ENCODE measurements at places on chromosomes 12 and 14. TPM values are rescaled to one million over a fixed set of nuclear protein-coding genes. Genes with fewer than 3 reads are reported as not detected.

DNA sequence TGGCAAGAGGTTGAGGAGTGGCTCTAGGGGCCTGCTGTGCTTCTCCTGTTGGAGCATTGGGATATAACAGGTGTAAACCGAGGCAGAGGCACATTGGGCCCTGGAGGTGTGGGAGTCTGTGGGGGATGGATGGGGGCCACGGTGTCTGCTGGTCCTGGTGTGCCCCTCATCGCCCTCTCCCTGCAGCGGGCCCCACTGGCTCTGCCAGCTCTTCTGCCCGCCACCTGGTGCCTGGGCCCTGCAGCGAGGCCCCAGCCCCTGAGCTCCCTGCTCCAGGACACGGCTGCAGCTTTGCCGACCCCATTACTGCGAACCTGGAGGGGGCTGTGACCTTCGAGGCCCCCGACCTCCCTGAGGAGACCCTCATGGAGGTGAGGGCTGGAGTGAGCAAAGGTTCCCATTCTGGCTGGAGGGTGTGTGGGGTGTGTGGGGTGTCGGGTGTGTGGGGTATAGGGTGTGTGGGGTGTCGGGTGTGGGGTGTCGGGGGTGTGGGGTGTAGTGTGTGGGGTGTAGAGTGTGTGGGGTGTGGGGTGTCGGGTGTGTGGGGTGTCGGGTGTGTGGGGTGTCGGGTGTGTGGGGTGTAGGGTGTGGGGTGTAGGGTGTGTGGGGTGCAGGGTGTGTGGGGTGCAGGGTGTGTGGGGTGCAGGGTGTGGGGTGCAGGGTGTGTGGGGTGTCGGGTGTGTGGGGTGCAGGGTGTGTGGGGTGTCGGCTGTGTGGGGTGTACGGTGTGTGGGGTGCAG is 10.6 kb upstream of the PUS1 start:
- no peak for DNase-seq

DNA sequence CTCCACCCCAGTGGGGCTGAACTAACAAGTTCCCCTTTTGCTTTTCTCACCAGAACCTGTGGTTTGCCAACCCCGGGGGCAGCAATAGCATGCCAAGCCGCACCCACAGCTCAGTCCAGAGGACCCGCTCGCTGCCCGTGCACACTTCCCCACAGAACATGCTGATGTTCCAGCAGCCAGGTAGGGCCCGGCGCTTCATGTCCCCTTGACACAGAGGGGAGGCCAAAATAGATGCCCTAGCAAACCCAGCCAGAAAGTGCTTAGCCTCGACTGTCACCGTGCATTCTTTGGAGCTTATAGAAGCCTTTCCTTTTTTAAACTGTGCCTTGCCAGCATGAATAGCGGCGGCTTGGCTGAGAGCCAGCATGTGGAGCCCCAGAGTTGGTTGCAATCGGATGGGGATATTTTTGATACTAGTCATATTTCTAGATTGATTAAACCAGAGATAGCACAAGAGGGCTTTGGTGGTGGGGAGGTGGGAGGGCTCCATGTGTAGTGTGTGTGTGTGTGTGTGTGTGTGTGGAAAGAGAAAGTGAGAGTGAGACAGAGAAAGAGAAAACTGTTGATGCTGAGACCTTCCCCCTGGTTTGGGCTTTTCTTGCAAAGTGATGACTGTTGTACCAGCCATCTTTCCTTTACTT is 126.1 kb downstream of the GCH1 start:
- no peak for DNase-seq

Gene SLC5A8
- total RNA-seq: 0.06 TPM

DNA sequence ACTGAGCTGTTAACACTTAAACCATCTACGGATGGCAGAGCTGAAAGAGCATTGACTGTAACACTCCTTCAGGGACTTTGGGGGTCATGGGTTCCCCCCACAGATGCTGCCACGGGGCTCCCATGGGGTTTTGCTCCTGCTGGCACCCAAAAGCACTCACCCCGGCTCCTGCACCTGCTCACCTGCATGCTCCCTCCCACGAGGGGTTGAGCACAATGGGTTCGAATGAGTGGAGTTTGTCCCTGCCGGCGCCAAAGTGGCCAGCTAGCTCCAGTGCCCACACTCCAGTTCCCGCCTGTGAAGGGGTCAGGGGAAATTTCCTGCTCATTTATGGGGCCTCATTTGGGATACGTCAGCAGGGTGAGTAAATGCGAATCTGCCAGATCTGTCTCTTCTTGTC is 40.7 kb downstream of the TNFAIP2 start:
- DNase-seq: no peak

DNA sequence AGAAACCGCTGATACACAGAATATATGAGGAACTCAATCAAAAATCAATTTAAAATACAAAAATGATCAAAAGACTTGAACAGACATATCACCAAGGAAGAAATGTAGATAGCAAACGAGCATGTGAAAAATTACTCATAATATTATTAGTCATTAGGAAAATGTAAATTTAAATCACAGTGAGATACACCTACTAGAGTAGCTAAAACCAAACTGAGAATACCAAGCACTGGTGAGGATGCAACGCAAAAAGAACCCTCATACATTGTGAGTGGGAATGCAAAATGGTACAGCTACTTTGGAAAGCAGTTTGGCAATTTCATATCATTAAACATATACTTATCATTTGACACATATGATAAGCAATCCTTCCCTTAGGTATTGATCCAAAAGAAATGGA is 101.1 kb upstream of the ST8SIA1 start:
- DNase-seq: no peak

Gene TDRD9
- 8.7 TPM for total RNA-seq

DNA sequence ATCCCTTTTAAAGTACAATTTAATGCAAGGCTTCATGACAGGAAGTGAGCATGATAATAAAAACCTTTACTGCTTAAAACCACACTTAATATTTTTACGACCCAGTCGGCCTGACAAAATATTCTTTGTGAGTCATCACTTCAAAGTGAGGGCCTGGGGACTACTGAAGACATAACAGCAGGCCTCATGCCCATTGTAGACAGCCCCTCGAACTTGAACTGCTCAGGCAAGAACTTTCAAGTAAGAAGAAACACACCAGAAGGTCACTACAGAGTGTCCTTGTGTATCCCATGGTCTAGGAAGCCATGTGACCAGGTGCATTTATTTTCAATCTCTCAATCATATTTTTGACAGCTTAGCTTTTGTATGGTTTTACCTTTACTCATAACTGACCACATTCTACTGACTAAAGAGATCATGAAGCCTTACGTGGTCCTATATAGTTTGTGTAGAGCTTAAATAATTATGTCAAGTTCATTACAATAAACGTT is 61.4 kb upstream of the MANSC4 start:
- no peak for DNase-seq

DNA sequence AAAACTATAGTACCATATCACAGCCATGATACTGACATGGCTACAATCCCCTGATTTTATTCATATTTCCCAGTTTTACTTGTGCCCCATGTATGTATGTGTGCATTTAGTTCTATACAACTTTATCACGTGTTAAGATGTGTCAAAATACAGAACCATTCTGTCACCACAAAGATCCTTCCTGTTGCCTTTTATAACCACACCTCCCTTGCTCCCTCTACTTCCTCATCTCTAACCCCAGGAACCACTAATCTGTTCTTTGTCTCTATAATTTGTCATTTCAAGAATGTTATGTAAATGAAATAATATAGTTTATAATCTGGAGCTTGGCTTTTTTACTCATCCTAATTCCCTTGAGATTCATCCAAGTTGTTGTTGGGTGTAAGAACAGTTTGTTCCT is 358.4 kb downstream of the DPF3 start:
- no peak for DNase-seq

DNA sequence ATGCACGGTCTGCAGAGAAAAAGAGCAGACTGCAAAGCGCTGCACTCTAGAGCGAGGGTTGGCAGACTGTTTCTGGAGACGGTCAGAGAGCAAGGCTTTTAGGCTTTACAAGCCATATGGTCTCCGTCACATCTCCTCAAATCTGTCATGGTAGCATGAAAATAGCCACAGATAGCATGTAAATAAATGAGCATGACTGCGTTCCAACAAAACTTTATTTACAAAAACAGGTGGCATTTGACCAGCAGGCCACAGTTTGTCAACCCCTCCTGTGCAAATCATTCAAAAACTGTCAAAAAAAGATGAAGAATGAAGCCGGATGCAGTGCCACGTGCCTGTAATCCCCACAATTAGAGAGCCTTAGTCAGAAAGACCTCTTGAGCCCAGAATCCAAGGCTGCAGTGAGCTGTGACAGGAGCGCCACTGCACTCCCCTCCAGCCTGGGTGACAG is 18.9 kb downstream of the SYNE3 start:
- DNase-seq: no peak

Gene MIP
- not detected for total RNA-seq

DNA sequence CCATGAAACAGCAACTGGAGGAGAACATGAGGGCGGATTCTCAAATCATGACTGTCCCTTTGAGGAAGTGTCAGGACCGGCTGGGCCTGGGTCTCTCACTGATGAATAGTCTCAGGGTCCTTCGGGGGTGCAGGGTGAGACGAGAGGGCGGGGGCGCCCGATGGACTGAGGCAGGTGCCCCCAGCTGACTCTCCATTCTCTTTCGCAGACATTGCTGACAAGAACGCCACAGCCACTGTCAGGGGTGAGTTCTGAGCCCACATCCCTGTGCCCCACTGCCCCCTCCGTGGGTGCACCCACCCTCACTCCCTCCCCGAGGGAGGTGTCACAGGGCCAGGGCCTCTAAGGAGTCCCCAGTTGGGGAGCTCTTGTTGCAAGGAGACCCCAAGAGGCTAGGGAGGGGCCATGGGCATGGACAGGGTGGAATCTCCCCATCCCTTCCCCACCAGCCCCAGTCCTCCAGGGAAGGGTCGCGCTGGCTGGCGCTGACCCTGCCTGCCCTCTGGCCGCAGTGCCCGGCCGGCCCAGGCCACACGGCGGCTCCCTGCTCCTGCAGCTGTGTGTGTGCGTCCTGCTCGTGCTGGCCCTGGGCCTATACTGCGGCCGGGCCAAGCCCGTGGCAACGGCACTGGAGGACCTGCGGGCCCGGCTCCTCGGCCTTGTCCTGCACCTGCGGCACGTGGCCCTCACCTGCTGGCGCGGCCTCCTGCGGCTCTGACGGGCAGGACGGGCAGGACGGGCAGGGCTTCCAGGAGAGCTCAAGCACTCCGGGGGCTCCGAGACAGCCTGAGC is 8.7 kb downstream of the C14orf180 start:
- no peak for DNase-seq

Gene DIO2
- total RNA-seq: 1.8 TPM

DNA sequence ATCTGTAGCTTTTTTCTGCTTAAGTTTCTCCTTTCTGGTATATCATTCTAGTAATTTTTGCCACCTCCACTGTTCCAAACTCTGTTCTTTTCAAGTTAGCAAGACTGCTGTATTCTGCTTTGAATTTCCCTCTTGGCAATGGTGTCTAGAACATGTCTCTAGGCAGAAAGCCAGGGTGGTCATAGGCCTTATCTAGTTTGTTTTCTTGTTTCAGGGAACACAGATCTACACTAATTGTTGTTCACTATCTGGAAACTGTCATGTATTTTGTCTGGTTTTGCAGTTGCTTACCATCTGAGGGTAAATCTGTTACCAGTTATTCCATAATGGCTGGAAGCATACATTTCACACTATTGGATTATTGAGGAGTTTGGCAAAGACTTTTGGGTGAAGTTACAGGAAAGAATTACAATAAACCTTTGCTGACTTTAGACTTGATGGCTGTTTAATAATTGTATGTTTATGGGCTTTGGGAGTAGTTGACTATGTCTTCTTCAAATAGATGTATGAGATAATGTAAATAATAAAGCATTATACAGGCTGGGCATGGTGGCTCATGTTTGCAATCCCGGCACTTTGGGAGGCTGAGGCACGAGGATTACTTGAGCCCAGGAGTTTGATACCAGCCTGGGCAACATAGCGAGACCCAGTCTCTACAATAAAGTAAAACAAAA is 41.4 kb downstream of the FUT8 start:
- DNase-seq: no peak

GRCh38 chr12:64889434-64890216 is 65.2 kb downstream of the TBC1D30 start:
- DNase-seq: peak; percentile 49

Gene SRRM4
- 0.03 TPM for total RNA-seq

DNA sequence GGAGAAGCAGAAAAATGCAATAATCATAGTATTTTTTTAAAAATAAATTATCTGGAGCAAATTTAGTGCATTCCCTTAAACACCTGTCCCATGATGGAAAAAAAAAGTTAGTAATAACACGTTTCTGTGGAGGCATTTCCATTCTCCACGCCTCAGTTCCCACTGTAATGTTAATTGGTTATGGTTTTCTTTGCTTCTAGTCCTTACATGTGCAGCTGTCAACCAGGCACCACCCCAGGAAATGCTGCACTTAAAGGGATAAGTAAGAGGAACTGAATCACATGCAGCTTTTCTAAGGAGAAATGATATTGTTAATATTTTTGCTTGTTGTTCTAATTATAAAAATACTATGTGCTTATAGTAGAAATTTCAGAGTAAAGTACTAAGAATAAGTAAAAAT is 240.3 kb downstream of the ZFP36L1 start:
- no peak for DNase-seq

Gene KLHDC1
- total RNA-seq: 5.2 TPM

Gene KRT8
- 1,446 TPM for total RNA-seq

Gene ITGB7
- total RNA-seq: 5.8 TPM

DNA sequence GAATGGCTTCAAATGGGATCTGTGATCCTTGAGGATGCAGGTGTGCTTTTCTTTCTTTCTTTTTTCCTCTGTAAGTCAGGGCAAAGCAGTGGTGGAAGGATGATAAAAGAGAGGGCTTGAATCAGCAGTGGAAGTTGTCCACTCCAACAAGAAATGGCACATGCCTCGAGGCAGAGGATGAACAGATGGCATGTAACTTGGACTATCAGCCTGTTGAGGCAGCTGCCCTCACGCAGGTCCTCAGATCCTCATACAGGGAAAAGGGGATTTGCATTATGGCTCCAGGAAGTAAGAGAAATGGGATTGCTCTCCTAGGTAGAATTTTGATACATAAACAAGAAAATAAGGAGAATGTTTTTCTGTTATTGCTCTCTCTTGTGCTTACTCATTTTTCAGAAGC is 368.0 kb downstream of the FUT8 start:
- no peak for DNase-seq

DNA sequence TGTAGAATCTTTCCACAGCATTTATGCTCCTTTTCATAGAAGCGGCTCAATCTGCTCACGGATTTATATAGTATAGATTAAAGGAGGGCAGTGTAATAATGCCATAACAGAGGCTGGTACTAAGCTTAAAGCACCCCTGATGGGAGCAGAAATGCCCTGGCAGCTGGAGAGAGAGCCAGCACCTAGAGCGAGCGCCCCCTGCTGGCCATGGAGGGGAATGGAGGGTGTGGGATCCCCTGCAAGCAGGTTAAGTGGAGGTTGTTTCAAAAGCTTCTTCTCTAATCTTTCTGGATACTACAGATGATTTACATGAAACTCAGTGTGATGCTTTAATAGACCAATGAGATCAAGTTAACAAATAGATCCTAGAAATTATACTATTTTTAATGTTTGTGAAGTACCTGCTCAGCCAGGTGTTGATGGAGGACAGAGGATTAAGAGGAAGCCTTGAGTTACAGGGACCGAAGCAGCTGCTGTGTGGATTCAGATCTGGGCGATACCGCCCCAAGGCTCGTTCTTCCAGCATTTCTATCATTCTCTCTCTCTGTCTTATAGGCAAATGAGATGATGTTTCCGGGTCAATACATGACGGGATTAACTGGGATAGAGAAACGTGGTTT is 1519.3 kb upstream of the TMEM132C start:
- peak; percentile 28 for DNase-seq

Gene TCTN2
- total RNA-seq: 15.2 TPM

Measured in mucosa of gallbladder (tissue), 1 donor.